GM12864 (cell line): ENCODE measurements at places on chromosomes 12 and 14.

GRCh38 chr12:38253778-38254177, 62.8 kb upstream of the ALG10B start:
- no peak for DNase-seq

GRCh38 chr14:31080056-31080455, 53.9 kb upstream of the STRN3 start:
- no peak for DNase-seq

DNA sequence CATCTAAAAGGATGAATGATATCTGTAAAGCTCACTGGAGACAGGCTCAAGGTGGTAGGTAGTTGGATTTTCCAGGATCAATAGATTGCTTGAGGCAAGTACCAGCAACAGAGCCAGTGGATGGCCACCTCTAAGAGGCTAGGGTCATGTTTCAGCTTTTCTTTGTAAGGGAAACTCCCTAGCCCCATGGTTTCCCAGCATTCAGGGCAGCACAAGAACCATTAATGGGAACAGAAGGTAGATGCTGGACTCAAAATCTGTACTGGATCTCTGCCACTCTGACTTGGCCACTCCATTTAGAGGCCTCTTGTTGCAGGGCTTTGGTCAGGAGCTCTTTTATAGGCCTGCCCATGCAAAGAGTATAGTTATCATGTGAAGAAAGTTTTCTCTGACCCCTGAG, 76.1 kb upstream of the DYRK2 start:
- DNase-seq: no peak

DNA sequence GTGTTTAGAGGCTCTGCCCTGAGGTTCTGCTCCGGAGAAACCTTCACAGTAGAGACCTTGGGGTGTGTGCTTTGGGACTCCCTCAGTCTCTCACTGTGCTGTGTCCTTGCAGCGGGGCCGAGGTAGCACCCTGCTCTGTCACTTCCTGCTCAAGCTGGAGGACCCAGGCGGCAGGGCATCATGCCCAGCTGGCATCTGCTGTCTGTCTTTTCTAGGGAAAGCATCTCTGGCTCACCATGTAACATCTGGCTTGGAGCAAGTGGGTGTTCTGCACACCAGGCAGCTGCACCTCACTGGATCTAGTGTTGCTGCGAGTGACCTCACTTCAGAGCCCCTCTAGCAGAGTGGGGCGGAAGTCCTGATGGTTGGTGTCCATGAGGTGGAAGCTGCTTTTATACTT, 124.5 kb downstream of the ESRRB start:
- no peak for DNase-seq

GRCh38 chr12:47110718-47111391, 31.1 kb upstream of the AMIGO2 start:
- DNase-seq: no peak

DNA sequence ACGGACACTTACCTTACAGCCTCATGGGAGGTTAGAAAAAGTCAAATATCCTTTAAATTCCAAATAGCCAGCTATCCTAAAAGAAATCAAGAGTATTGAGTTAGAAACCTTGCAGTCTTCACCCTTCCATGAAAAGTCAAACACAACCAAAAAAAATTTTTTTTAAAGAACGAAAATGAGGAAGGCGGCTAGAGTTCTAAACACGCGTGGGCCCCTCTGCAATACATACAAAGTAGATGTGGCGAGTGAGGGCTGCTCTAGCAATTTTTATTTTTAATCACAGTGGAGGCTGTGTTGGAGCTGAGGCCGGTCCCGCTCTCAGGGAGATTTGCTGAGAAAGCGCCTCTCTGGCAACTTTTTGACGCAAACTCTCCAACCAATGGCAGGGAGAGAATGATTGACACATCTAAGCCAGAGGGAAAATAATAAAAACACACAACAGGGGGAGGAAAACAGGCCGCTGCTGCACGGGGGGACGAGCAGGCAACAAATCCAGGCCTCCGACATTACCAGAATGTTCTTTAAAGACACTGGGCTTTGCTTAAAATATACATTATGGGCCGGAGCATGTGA, at the start of gene OTX2:
OTX2 (minus strand) TSS at position 333 of the 573 bp plus-strand sequence. CDS start 5,023 bp downstream, outside the sequence.
- no peak for DNase-seq

DNA sequence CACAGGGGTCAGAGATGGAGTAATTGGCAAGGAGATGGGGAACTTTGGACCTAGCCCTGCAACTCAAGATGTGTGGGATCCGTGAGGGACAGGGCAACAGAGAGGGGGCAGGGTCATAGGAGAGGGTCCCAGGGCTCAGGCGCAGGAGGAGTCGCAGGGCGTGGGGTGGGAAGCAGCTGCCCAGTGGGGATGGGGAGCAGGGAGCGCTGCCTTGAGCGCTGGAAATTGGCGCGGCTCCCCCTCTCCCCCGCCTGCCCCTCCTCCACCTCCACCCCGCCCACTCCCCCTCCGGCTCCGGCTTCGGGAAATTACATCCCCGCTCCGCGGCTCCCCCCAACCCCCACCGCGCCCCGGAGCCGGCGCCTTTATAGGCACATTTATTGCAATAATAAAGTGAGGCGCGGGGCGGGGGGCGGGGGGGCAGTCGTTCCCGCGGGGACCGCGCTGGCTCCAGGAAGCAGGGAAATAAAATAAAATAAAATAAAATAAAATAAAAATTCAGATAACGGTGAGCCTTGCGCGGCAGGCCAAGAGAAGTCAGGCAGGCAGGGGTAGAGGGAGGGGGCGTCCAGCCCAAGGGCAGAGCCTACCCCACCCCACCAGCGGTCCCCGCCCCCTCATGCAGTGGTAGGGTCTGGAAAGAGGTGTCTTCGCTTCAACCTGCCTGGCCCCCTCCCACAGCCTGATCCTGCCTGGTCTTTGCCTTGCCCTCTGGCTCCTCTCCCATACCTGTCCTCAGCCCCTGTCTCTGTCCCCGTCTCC, 3.6 kb downstream of the NXPH4 start:
- no peak for DNase-seq

DNA sequence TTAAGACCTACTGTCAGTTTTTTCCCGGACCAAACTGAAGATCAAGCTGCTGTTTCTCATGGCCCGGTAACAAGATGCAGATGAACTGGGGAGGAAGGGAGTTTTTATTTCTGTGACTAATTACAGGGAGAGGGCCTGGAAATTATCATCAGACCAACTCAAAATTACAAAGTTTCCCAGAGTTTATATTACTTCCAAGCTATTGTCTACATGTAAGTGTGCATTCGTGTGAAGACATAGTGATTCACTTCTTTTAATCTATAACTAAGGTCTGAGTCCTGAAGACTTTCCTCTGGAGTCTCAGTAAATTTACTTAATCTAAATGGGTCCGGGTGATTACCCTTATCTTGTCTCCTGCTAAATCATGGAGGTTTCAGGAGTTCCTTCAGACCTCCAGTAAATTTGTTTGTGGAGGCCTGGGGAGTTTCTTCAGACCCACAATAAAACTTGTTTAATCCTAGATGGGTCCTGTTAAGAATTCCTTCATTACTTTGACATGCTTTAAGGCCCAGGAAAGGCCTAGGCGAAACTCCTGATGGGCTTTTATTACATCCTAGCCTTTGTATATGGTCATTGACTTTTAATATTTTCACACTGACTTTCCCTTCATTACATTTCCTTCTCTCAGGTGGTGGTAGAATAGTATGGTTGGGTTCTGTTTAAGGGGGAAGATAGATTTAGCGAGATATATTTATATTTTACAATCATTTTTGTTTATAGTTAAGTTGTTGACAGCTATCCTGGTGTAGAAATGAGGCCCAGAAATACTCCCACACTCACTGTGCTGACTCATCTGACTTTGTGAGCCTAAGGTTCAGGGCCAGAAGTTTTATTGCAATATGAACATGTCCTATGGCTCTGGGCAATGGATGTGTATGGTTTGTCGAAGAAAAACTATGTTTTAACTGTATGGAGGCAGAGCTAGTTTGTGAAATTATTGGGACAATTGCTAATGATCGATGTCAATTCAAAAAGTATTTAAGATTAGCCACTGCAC, 627.0 kb upstream of the FBXO33 start:
- no peak for DNase-seq

DNA sequence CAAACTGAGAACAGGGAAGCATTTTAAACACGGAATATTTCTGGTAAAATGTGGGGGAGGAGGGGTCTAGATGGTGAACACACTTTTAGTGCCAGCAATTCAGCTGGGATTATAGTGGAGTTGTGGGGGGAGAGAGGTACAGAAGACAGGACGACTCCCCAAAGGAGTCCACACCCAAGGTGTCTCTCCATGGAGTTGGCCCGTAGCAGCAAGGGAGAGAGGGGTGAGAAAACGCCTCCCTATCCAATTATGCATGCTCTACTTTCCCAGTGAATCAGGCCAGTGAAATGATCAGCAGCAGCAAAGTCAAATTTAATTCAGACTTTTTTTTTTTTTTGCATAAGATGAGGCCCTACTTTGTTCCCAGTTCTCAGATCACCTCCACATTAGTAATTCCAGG, 38.6 kb downstream of the BTG1 start:
- DNase-seq: no peak
